ENCODE measurements at places on chromosomes 5 and 9.

GRCh38 chr5:35736280-35736679 lies 118.6 kb downstream of the SPEF2 start:
- DNase-seq, result no peak

- DNase-seq, result no peak
Measured at GRCh38 chr9:426976-427375, 212.3 kb downstream of the DOCK8 start.

GRCh38 chr9:99491408-99492158 lies 269.5 kb downstream of the SEC61B start:
- no peak for DNase-seq

- DNase-seq, result peak; percentile 6
Measured at GRCh38 chr9:133334161-133334560, 1.8 kb downstream of the SURF6 start.

- DNase-seq, result no peak
Measured at GRCh38 chr9:3879315-3879714, 353.5 kb upstream of the RFX3 start.

DNA sequence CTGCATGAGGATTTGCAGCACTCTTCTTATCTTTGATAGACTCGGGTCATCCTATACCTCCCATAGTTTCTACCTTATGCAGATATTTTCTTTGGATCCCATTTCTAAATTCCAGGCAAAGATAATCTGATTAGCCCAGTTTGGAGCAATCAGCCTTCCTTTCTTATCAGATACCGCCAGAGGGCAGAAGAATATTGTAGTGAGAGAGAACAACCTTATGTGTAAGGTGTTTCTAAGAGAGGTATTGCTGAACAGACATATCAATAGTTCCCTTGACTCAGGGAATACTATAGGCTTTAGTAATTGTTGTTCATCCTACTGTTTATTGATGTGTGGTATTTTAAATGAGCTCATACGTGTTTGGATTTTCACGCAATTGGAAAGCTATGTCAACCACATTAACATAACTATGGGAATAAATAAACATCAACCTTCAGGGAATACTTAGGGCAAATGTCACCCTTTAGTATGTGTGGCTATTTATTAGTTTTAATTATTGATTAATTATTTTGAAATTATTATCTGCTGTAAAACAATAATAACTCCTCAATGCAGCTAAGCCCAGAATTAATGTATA lies 1435.2 kb upstream of the CDH9 start:
- peak; percentile 66 for DNase-seq

- no peak for DNase-seq
Measured at GRCh38 chr5:151162776-151163175, 5.2 kb upstream of the ANXA6 start.

DNA sequence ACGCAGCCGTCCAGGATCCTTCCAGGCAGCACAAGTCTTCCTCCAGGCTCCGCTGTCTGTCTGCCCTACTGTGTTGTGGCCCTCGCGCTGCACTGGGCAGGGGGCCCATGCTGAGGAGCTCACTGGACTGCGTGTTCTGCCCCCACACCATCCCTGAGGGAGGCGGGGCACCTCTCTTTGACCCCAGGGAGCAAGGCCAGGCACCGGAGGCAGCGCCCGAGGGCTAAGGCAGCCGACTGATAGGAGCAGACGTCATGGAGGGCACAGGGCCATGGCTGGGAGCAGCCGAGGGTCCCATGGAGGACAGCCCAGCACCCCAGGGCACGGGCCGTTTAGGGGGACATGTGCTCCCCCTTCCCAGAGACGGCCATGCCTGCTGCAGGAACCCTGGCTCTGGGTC lies 46.7 kb downstream of the KCNT1 start:
- DNase-seq, result no peak

DNA sequence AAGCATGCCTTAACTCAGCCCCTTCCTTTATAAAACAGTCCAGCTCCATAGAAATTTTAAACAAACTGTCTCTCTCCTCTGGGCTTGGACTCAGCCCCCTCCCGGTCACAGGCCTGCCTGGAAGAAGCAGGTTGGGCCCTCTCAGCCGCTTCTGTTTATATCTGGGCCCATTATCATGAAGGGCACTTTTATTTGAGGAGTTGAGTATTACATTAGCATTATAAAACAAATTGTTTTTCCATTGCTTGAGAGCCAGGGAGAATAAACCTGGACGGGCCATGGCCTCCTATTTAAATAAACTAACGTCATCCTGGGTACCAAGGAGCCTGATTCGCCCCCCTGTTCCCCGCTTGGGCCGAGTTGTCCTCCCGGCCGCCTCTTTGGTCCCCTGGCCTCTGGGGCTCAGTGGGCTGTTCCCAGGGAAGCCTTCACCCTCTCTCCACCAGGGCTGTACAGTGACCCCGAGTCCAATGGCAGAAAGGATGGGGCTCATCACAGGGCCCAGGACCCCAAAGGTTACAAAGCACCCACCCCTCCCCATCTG lies 13.2 kb downstream of the IRX2 start:
- DNase-seq, result peak; percentile 78

DNA sequence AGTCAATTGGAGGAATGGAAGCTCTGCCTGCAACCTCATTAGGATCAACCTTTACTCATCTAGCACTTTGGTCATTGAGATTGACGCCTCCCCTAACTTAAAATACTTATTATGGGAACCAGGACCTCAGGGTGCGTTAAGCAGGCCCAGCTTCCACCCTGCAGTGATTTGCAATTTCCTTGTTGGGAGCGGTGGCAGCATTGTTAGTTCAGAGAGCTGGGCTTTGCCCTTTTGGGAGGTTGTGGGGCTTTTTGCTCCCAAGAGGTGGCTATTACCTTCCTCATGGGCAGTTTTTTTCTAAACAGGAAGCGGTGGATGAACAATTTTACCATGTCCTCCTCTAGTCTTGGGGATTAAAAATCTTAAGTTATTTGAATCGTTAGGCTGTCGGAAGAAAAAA lies 60.9 kb downstream of the TMEM215 start:
- no peak for DNase-seq

DNA sequence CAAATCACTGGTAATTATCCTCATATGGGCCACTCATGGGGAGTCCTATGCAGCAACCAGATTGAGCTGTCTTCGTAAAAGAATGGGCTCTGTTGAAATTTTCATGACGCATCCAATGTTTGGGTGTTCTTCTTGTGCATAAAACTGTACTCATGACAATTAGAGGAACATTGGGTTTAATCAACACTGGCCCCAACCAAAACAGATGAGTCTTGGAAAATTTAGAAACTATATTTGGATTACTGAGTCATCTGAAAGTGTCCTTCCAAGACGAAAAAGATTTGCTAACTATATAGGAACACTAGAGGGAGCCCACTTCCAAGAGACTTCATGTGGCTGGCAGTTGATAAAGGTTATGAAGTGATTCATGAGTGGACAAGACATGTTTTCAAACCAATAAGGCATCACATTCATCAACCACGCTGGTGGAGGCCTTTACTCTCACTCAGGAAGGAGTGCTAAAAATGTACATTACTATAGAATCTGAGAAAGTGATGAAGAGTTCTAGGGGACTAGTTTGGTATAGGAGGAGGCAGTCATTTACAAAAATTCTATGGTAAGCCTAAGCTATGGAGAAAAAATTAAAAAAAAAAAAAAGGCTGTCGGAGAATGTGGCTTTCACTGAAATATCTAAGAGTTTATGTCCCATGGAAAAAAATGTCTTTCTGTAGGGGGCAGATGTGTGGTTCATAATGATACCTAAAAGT lies 313.5 kb downstream of the PRDM9 start:
- DNase-seq, result no peak

DNA sequence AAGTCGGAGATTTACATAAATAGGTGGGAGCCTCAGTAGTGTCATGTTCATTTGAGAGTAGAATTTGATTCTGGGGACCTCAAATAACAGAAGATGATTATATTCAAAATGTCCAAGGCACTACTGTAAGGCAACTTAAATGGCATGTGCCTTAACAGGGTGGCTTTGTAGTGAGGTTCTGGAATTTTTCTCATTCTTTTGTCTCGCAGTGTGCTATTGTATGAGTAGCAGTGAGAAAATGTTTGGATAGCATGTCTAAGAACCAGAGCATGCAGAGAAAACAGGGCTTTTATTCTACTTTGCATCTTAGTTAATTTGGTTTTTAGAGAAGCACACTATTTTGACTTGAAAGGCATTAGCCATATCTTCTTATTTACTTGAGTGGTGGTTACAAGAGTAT lies 25.0 kb downstream of the MAST4 start:
- no peak for DNase-seq

DNA sequence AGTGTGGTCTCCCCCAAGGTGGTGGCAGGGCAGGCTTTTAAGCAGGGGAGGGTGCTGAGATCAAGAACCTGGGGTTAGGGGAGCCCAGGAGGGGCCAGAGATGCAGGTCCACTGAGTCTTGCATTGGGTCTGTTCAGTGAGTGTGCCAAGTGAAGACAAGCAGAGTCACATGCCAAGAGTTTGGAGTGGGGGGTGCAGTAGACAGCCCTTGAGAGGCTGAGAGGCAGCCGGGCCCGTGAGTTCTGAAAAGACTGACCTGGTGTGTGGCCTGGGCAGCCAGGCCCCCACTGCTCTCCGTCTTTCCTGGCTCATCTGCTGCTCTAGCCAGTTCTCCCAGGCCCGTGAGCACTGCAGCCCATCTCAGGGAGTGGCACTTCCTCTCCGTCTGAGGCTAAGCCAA lies 120.0 kb downstream of the DAB2IP start:
- DNase-seq, result no peak

GRCh38 chr5:155066886-155067595 lies 53.5 kb downstream of the KIF4B start:
- no peak for DNase-seq

DNA sequence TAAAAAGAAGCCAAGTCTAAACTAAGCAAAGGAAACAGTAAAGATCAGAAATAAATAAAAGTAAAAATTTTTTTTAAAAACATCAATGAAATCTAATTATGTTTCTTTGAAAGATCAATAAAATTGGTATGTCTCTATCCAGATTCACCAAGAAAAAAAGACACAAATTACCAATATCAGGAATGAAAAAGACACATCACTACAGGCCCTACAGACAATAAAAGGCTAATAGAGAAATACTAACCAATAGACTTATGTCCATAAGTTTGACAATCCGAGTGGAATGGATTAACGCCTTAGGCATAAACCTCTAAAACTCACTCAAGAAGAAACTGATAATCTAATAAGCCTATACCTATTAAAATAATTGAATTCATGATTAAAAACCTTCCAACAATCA lies 12.4 kb downstream of the BRD3OS start:
- no peak for DNase-seq

- DNase-seq, result peak; percentile 36
Measured at GRCh38 chr9:13513716-13514444, 234.4 kb upstream of the MPDZ start.

DNA sequence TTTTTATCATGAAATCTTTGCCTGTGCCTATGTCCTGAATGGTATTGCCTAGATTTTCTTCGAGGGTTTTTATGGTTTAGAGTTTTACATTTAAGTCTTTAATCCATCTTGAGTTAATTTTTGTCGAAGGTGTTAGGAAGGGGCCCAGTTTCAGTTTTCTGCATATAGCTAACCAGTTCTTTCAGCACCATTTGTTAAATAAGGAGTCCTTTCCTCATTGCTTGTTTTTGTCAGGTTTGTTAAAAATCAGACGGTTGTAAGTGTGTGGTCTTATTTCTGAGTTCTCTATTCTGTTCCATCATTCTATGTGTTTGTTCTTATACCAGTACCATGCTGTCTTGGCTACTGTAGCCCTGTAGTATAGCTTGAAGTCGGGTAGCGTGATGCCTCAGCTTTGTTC lies 55.9 kb downstream of the YTHDC2 start:
- no peak for DNase-seq

- peak; percentile 31 for DNase-seq
Measured at GRCh38 chr9:86413971-86414880, 60.0 kb upstream of the TUT7 start.

DNA sequence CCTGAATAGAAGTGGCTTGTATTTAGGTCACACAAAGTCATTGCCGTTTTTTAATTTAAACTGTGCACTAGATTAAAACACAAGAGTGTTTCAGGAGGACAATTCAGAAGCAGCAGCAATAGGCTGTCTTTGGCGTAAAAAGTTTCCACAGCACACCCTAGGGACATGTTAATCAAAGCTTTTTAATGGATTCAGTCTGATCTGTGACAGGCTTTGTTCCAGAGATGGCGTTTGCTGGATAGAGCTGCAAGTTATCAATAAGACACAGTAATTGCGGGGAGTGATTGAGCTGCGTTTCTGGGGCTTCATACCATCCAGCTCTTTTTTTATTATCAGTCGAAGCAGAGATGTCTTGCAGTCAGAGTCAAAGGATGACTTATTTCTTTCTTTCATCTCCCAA lies 300.3 kb downstream of the ZNF608 start:
- DNase-seq, result peak; percentile 62

DNA sequence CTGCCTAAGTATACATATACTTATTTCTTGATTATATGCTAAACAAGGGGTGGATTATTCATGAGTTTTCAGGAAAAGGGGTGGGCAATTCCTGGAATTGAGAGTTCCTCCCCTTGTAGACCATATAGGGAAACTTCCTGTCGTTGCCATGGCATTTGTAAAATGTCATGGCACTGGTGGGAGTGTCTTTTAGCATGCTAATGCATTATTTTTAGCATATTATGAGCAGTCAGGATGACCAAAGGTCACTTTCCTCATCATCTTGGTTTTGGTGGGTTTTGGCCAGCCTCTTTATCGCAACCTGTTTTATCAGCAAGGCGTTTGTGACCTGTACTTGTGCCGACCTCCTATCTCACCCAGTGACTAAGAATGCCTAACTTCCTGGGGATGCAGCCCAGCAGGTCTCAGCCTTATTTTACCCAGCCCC lies 80.9 kb downstream of the ALDH7A1 start:
- DNase-seq, result no peak

- DNase-seq, result no peak
Measured at GRCh38 chr5:41447650-41448510, 62.5 kb downstream of the PLCXD3 start.

- peak; percentile 44 for DNase-seq
Measured at GRCh38 chr5:27682600-27682999, 644.2 kb upstream of the CDH9 start.

DNA sequence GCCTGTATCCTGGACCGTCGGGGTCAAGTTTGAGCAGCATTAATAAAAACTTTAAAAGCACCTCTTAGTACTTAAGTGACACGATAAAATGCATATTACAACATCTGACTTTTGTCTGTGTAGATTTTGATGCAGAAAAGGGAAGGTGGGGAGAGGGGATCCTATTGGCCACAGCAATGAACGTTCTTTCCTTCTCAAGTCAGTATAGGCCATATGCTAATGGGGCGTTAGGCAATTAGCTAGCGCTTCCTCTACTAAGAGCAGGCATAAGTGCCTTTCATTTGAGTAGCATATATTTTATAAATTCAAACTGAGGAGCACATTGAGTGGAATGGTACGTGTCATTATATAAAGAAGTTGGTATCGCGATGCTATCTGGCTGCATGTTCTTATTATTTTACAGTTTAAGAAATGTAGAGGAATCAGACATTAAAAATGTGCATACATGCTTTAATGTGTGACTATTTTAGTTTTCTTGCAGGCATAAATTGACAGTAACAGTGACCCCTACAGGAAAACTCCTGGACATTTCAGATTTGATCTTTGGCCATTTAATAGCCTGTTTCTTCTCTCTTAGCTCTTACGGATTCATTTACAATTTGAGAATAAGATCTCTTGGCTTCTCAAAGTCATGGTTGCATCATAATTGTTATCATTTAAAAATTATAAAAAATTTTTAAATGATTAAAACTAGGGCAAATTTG lies 1.1 kb upstream of the GNA14 start:
- peak; percentile 10 for DNase-seq

All from HAP-1 (cell line).